Mucosa of gallbladder (tissue), 1 donor: ENCODE measurements at places on chromosomes 3 and 15. TPM values are rescaled to one million over a fixed set of nuclear protein-coding genes. Genes with fewer than 3 reads are reported as not detected.

Gene SMAD6
- total RNA-seq = 50.5 TPM

Gene LRTM1
- total RNA-seq = not detected

Gene C15orf39
- 27.0 TPM for total RNA-seq

Gene SPSB4
- total RNA-seq = 0.29 TPM

Gene DUOXA1
- total RNA-seq = 10.6 TPM

Gene CPB1
- total RNA-seq = 16.5 TPM

Gene LRRC31
- total RNA-seq = 2.9 TPM
